ENCODE measurements at places on chromosomes 6 and 20.

GRCh38 chr20:13205425-13205824, 15.6 kb upstream of the ISM1 start:
- DNase-seq: no peak

GRCh38 chr6:137919837-137920730, 53.0 kb downstream of the TNFAIP3 start:
- no peak for DNase-seq

DNA sequence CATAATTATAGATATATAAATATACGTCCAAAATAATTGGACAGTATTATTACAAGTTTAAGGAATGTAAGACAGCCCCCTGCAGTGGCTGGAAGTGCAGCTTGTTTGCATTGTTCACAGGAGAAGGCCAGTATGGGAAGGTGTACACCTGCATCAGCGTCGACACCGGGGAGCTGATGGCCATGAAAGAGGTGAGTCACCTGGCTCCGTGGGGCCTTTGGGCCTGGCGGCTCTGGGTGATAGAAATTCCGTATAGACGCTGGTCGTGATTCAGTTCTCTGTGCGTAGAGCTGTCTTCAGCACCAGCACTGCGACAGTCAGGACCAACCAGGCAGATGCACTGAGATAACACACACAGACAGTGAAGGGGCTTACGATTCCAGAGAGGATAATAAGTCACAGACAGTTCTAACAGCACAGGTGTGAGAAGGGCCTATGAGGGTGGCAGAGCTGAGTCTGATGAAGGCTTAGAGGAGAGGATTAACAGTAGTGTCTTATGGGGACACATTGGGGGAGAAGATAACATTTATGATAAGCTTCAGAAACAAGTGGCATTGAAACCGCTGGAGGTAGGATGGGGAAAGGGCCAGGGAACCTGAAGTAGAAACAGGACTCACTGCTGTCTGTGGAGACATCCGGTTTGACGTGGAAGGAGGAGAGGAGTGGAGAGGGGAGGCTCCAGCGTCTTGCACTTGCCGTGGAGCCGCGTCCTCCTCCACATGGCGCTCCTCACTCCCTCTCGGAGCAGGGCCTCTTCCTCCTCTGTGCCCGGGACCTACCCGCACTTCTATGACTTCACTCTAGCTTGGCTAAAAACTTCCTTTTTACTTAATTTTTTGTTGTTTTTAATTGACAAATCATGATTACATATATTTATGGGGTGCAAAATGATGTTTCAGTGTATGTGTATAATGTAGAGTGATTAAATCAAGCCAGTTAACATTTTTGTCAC, 116.5 kb downstream of the MAP3K4 start:
- no peak for DNase-seq

DNA sequence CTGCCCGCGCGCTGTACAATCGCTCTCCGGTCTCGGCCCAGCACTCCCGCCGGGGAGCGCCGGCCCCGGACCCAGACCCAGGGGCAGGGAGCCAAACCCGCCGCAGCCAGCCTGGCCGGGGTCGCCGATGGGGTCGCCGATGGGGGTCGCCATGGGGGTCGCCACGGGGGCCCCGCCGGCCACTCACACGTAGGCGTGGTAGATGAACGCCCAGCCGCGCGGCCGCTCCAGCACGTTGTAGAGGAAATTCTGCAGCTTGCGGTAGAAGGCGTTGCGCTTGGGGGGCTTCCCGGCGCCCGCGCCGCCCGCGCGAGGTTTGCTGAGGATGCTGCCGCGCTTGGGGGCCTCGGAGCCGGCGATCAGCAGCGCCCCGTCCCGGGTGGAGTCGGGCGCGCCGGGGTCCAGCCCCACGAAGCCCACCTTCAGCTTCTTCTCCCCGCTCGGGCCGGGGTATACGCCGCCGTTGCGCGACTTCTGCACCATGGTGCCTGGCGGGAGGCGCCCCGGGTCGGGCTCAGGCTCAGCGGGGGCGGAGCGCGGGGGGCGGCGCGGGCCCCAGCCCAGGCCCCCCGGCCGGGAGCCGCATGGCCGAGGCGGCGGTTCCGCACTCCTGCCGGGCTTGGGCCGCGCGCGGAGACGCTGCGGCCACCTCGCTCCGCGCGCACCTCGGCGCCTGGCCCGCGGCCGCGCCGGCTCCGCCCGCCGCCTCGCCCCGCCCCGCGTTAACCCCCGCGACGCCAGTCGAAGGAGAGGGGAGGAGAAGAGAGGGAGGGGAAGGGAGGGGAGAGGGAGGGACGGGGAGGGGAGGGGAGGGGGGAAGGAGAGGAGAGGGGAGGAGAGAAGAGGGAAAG, at the start of gene KCNQ2:
TSS of gene KCNQ2 (minus strand) at position 675 of the 851 bp plus-strand sequence. CDS start at position 483, 192 bp downstream.
- DNase-seq: no peak

GRCh38 chr6:142925575-142926110, 19.3 kb downstream of the HIVEP2 start:
- DNase-seq: no peak

DNA sequence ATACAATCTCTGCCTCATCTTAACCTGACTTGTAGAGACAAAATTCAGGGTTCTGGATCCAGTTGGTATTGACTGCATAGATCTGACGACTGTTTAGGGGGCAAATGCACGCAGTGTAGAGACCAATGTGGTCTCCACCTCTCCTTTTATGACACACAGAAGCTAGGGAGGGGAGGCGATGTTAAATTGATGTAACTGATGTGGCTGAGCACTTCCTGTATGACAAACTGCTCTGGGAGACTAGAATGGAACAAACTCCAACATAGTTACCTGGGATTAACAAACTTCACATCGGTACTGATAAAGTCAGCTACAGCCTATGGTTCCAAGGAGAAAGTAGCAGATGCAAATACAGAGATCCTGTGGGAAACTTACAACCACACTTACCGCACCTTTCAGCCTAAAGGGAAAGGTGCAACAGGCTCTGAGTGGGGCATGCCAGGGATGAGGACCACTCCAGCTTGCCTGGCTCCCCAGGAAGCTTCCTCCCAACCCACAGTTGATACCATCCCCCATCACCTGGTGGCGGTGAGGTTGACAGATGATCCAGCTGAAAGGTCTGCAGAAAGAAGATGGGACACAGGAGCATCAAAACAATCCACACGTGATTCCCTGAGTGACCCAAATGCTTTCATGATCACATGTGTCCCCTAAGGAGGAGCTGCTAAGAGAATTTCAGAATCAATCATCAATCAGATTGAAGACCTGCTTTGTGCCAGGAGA, 60.6 kb upstream of the MRPS10 start:
- no peak for DNase-seq

- DNase-seq: no peak
Measured at GRCh38 chr6:113876695-113877094, 19.6 kb downstream of the MARCKS start.

GRCh38 chr20:45346291-45346718, 1.9 kb downstream of the SDC4 start:
- no peak for DNase-seq

GRCh38 chr6:6560909-6561308, 27.6 kb upstream of the LY86 start:
- no peak for DNase-seq

DNA sequence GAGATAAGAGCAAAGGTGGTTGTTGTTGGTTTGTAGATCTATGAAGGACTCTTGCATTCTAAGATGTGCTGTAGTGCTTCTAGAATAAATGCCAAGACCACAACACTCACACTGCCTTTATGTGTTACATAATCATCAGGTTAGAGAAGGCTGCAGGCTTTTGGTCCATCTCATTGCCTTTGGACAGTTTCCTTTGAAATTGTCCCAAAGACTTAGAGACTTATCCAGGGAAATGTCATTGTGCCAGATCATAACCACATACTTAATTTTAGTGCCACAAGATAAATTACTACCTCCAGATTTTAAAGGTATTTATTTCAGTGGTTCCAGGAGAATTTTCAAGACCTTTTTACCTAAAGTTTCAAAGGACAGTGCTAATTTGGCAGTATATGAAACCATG, 666.6 kb upstream of the CITED2 start:
- no peak for DNase-seq

GRCh38 chr6:10184371-10185227, 230.3 kb downstream of the TFAP2A start:
- no peak for DNase-seq

DNA sequence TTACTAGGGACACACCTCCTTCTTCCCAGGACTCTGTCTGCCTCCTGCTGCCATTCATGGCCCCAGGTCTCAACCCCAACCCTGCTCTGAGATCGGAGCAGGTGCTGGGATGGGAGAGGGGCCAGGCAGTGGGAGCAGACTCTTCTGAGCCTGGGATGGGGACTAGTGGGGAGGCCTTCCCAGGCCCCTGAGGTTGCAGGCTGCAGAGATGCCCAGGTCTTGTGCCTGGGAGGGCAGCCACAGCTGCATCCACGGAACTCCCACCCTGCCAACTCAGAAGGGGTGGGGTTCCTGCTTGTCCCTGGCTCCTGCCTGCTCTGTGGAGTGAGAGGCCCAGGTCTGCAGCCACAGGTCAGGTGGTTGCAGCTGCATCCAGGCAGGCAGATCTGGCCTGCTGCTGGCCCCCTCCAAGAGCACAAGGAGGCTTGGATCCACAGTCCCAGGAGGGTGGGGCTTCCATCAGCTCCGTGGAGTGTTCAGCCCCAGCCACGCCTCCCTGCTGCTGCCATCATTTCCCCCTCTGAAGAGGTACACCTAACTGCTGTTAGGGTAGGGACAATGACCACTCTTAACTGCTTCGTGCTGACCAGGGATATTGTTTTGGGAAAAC, 2.9 kb upstream of the SLC22A1 start:
- no peak for DNase-seq

GRCh38 chr6:157429248-157429647, 48.3 kb downstream of the ZDHHC14 start:
- DNase-seq: no peak

DNA sequence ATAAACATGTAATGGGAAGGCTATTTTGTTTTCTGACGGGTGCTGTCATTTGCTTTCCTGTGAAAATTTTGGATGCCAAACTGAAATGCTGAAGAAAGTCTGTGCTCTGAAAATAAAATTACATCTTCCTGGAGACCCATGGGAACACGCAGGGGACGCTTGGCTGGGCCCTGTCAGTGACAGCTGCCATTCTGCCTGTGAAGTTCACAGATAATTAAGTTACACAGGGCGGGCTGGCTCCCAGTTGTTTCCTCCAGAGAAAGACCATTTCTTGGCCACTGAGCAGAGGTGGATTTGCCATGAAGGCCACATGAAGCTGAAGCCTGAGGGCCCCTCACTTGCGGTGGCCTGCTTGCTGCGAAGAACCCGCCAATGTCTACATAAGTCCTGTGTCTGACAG, 93.5 kb downstream of the TMEM170B start:
- no peak for DNase-seq

- DNase-seq: no peak
Measured at GRCh38 chr6:150702675-150703074, 103.0 kb downstream of the PLEKHG1 start.

GRCh38 chr6:99520855-99521632, 5.8 kb upstream of the USP45 start:
- DNase-seq: peak; percentile 24

DNA sequence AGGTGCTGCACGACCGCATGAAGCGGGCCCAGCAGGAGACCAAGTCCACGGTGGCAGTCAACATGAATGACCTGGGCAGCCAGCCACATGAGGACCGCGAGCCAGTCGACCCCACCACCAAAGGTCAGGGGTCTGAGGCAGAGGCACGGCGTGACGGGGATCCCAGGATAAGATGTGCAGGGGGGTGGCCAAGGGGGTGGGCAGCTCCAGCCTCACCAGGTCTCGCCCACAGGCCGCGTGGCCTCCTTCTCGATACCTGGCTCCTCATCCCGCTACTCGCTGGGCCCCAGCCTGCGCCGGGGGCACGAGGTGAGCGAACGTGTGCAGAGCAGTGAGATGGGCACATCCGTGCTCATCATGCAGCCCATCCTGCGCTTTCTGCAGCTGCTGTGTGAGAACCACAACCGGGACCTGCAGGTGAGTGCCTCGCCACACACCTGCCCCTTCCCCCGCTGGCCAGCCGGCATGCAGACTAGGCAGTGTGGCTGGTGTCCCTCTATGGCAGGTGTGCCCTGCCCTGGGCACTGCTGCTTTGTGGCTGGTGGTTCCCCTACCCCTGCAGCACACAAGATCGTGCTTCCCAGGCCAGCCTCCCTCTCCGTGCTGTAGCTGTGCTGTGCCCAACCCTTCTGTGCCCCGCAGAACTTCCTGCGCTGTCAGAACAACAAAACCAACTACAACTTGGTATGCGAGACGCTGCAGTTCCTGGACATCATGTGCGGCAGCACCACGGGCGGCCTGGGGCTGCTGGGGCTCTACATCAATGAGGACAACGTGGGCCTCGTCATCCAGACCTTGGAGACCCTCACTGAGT, 25.9 kb downstream of the UQCC2 start:
- DNase-seq: no peak

DNA sequence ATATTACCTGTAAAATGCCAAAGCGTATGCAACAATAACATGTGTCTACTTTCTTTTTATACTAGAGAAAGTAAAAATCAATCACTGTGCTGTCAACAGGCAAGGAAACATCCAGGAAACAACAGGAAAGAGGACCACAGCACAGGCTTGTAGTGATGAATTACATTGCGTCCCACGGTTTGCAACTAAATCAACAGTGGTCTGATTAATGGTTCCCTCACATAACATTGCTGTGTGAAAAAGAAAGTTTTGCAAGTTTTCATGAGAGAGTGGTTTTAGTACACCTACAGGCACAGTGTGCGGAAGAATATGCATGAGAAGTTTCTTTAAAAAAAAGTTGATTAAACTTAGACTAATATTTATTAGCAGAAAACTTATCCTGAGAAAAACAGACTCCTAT, 329.5 kb upstream of the HSF2 start:
- no peak for DNase-seq

- DNase-seq: no peak
Measured at GRCh38 chr6:141033101-141033500, 1099.6 kb upstream of the GJE1 start.

- no peak for DNase-seq
Measured at GRCh38 chr6:36928547-36928918, 26.0 kb upstream of the PI16 start.

DNA sequence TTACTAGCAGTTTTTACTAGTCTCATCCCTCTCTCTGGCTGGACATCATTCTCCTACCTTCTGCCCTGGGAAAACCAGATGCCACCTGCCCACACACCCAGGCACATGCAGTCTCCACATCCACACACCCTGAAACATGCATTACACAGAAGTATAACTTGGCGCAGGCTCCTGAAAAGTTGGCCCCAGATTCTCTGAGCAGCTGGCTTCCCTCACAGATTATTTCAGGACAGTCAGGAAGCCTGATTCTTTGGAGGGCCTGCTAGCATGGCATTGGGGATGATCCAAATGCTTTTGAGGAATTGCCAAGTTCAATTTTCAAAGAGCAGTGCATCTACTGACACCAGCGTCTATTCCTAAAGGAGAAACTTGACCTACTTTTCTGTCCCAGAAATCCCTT, 27.8 kb upstream of the KIF16B start:
- no peak for DNase-seq

- no peak for DNase-seq
Measured at GRCh38 chr6:164947164-164947563, 362.2 kb downstream of the C6orf118 start.
